ENCODE measurements at places on chromosomes 16 and 17. TPM values are rescaled to one million over a fixed set of nuclear protein-coding genes. Genes with fewer than 3 reads are reported as not detected.

- no peak for DNase-seq
Measured at GRCh38 chr17:6450926-6451832, 6.9 kb downstream of the PIMREG start.

Gene CLEC19A
- polyA plus RNA-seq, result 0.55 TPM

- DNase-seq, result peak; percentile 58
Measured at GRCh38 chr16:23320693-23321092, 18.6 kb downstream of the SCNN1B start.

DNA sequence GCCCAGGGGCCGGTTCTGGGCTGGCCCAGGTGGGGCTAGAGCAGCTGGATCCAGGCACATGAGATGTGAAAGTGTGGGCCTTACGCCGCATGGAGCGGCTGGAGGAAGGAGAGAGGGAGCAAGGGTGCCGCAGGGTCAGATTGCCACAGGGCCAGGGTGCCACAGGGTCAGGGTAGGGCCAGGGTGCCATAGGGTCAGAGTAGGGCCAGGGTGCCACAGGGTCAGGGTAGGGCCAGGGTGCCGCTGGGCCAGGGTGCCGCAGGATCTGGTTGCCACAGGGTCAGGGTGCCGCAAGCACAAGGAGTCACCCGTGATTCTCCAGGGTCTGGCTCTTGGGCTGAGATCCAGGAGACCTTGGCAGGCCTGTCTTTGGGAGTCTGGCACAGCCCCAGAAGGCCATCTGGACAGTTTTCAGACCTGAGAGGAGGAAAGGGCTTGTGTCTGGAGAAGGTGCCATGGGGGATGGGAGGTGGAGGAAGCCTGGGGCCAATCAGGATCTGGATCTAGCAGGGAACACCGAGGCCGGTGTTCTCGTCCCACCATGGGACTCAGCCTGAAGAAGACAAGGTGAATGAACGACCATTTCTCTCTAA lies 13.1 kb upstream of the LASP1NB start:
- DNase-seq, result no peak

Gene TLCD3B
- 1.2 TPM for polyA plus RNA-seq

DNA sequence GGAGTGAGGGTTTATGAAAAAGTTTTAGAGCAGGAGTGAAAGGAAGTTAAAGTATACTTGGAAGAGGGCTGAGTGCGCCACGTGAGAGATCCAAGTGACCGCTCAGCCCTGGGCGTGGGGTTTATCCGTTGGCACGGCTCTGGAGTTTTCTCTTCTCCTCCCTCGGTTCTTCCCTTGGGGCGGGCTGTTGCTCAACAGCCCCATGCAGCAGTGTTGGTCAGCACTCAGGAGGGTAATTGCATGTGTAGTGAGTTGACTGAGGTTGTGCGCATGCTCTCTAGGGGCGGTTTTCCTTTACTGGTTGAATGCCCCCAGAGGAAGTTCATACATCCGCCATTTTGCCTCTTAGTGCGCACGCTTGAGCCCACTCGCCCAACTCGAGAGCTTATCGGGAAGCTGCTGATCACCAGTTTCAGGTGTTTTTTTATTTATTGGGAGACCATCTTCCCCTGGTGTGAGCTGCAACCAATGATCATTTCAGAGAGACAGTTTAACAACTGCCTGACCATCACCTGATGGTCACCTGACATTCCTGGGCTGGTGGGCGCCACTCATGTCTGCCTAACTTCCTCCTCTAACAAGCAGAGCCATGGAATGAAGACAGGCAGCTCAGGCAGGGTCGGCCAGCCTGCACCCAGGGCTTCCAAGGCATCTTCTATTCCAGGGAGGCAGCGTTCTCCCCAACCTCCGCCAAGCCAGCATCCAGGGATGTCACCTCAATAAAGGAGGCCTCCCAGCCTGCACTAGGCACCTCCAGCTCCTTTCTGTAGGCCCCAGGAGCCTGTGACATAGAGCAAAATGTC lies 41.3 kb upstream of the DNAH17 start:
- no peak for DNase-seq

GRCh38 chr17:52451294-52451861 lies 292.9 kb upstream of the CA10 start:
- DNase-seq, result no peak

- no peak for DNase-seq
Measured at GRCh38 chr16:2744711-2745110, 7.7 kb upstream of the SRRM2 start.

- DNase-seq, result no peak
Measured at GRCh38 chr16:54075446-54075845, 211.1 kb downstream of the IRX3 start.

DNA sequence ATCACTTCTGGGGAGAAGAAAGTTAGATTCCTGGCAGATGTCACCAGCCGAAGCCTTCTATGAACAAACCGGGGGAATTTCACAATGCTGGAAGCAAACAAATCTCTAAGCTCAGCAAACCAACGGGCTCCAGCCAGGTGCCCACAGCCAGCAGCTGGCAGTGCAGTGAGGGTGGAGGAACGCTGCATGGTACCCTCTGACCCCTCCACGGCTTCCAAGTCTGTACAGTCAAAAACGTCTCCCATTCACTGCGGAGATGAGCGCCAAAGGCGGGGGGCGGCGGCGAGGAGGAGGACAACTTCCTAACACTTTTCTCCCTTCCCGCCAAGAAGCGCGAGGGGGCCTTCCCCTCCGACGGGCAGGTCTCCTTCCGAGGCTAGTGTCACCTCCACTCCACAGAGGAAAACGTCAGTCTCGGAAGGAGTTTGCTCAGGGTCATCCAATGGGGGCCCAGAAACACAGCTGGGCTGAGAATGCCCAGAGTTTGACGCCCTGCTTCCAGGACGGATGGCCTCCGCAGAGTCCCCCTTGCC lies 924 bp downstream of the ZNF598 start:
- DNase-seq, result peak; percentile 77

DNA sequence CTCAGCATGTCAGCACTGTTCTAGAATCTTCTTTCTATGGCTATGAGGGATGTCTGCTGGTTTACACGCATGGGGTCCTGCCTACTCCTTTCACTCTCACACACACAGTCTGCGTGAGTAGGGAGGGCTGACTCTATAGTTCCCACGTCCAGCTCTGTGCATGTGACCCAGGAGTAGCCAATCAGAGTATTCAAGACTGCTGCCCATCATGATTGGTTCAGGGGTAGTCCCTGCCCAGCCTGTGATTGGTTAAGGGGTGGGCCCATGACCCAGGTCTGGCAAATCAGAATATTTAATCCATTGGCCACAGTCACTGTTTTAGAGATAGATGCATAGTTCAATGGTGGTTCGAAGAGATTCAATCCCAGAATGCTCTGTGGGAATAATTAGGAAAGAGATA lies 151.3 kb upstream of the IRX3 start:
- no peak for DNase-seq

DNA sequence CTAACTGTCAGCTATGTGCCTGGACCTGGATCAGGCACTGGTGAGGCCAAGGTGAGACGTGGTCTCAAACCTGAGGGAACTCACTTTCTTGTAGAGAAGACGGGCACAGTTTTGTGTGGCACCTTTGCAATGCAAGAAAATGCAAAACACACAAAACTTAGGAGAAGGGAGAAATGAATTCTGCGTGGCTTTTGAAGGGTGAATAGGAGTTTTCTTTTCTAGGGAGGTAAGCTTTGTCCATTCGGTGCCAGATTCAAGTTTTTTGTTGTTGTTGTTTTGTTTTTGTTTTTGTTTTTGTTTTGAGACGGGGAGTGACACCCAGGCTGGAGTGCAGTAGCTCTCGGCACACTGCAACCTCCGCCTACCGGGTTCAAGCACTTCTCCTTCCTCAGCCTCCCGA lies 1.4 kb downstream of the TOM1L1 start:
- DNase-seq, result no peak

DNA sequence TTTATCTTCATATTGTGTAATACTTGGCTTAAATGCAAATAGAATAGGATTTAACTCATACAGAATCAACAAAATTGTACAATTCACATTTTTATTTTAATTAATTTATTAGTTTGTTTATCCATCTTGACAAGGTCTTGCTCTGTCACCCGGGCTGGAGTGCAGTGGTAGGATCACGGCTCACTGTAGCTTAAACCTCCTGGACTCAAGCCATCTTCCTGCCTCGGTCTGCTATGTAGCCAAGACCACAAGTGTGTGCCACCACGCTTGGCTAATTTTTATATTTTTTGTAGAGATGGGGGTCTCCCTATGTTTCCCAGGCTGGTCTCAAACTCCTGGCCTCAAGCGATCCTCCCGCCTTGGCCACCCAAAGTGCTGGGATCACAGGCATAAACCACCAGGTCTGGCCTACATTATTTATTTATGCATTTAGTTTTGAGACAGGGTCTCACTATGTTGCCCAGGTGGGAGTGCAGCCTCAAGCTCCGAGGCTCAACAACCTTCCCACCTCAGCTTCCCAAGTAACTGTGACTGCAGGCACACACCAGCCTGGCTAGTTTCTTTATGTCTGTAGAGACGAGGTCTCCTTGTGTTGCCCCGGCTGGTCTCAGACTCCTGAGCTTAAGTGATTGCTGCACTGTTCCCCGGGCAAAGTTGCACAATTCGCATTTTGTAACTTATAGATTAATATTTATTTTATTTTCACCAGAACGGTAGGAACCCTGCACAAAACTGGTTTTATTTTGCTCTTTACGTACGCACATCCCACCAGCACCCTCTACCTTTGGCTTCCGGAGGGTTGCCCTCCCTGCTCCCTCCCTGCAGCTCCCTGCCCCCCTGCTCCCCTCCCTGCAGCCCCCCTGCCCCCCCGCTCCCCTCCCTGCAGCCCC lies 4.9 kb downstream of the DPEP1 start:
- no peak for DNase-seq

- DNase-seq, result no peak
Measured at GRCh38 chr17:61587807-61588660, 3.0 kb downstream of the NACA2 start.

- no peak for DNase-seq
Measured at GRCh38 chr17:1422885-1423284, 22.9 kb upstream of the YWHAE start.

DNA sequence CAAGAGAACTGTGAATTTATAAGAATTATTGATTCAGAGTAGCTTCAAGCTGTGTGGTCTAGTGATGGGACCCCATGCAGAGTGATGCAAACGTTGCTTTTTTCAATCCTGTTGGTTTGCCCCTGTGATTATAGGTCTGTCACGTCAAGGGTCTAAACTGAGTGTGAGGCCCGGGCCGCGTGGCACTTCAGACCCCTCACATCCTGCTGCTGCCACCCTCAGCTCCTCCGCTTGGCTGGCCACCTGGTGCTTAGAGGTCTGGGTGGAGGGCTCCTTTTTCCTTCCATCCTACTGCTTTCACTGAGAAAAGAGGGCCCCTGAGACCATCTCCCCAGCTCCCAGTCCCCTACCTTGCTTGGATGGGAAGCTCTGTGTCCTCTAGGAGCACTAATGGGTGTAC lies 12.0 kb downstream of the MYL4 start:
- no peak for DNase-seq

DNA sequence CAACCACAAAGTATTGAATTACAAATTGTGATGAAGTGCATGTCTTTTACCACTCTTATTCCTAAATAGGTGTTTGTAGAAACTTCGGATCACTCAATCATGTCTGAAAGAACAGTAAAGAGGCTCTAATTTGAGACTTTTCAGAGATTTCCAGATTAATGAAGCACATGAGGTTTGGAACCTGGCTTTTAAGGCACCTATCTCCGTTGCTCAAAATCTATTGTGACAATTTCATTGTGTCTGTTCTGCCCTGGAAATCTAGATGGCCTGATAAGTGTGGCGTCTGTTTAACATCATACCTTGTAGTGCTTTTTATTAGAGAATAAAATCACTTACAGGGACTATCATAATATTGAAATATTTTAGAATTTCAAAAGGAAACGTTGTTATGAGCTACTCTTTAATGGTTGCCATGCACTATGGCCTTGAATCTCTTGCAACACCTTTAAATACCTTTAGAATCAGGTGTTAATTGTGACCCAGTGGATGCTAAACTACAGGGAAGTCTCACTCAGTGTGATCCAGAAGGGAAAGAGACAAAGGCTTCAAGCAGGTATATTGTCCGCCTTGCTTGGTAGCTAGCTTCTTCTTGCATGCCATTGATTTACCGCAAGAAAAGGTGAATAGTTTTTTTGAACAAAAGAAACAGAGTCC lies 210.3 kb downstream of the CNTNAP4 start:
- no peak for DNase-seq

Gene SPNS3
- 1.1 TPM for polyA plus RNA-seq

Gene AOC3
- 162 TPM for polyA plus RNA-seq

DNA sequence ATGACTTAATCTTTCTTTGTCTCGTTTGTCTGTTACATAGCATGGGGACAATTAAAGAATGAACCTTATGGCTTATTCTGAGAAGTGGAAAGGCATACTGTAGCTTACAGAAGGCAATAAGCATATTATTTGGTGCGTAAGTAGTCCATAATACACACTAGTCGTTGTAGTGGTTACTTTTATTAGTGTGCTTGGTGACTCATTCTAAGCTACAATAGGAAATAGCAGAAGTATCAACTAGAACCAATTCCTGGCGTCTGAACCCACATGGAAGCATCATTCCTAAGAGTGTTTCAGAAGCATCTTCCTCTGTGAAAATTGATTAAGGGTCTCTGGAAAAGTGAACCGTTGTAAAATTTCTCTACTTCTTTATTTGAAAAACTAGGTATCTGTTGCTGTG lies 777.8 kb upstream of the EEF2KMT start:
- no peak for DNase-seq

Gene CD79B
- polyA plus RNA-seq, result 3.2 TPM

- DNase-seq, result no peak
Measured at GRCh38 chr17:1541367-1541904, 21.2 kb downstream of the PITPNA start.

Gene LGALS9
- polyA plus RNA-seq, result 19.3 TPM

DNA sequence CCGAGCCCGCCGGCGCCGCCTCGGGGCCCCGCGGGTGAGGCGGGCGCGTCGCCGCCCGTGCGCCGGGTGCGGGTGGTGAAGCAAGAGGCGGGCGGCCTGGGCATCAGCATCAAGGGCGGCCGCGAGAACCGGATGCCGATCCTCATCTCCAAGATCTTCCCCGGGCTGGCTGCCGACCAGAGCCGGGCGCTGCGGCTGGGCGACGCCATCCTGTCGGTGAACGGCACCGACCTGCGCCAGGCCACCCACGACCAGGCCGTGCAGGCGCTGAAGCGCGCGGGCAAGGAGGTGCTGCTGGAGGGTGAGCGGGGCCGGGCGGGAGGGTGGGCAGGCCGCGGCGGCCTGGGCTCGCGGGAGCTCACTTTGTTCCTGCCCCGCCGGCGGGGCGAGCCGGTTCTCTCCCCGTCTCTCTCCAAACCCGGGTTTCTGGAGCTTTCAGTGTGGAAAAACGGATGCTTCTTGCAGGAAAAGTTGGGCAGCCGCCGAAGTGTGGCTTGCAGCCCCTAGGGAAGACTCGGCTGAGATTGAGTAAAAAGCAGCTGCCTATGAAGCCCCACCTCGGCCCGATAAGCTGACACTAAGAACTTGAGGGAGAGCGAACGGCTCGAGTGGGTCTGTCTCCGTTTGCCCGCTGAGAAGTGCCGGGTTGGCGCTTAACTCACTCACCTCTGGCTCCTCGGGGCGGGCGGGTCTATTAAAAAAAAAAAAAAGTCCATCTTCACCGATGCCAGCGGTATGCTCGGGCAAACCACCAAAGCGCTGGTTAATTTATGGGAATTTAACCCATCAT lies 677 bp downstream of the SNTB2 start:
- DNase-seq, result peak; percentile 46

Gene EXOC3L1
- 8.3 TPM for polyA plus RNA-seq

Gene KCNJ18
- not detected for polyA plus RNA-seq

Gene ATP2C2
- polyA plus RNA-seq, result 31.0 TPM

GRCh38 chr17:1626333-1626732 lies 2.3 kb downstream of the SLC43A2 start:
- no peak for DNase-seq

GRCh38 chr17:8466873-8467272 lies 31.2 kb downstream of the NDEL1 start:
- DNase-seq, result no peak

Gene PLXDC1
- 7.3 TPM for polyA plus RNA-seq

All from left lung (tissue), 14 donors.